MCF 10A (cell line): ENCODE measurements at places on chromosomes 3 and 15. TPM values are rescaled to one million over a fixed set of nuclear protein-coding genes. Genes with fewer than 3 reads are reported as not detected.
A peak's percentile ranks its signal among the peaks of the same experiment; 100 is the strongest.

The RAF1 gene
- total RNA-seq, result 75.5 and 76.8 TPM in 2 replicates

The IQCF5 gene
- not detected in 2 replicates for total RNA-seq

The AHSG gene
- total RNA-seq, result not detected in 2 replicates

The PIF1 gene
- 8.1 and 13.4 TPM in 2 replicates for total RNA-seq

The IGSF11 gene
- total RNA-seq, result not detected in 2 replicates

DNA sequence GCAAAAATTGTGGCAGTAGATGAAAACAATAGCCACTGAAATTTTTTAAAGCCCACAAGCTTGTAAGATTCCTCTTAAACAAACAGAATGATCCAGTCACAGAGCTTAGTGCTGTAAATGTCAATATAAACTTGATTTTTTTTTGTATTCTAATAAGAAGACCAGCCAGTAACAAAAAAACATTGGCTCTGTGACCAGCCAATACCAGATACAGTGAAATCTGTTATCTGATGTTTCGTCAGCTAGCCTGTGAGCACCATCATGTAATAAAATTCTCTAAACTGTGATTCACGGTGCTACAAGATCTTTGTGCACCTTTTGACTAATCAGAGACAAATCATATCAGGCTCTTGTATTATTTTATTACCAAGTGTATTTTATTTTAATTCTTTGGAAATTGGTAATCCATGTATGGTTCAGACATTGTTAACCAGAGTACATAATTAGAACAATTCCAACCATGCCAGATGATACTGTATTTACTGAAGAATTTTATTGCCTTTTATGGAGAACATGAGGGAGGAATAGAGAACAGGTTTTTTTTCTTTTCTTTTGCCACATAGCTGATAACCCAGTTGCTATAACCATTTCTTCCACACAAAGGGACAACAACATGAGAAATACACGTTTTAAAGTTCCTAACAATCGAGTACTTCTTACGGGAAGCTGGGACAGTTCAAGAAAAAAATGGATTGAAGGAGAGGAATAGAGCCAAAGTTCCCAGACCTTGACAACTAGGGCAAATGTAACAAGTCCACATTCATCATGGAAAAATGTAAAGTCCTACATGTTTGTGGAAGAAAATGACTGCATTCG, 71.9 kb downstream of the FILIP1L start:
- H3K36me3 ChIP-seq, result peaks cover 12% of the 10 kb centered on the region
- H3K27me3 ChIP-seq, result no peaks in the 10 kb centered on the region
- DNase-seq, result peak; percentile 68
- H3K4me3 ChIP-seq, result peak overlapping the region; percentile 29

- H3K36me3 ChIP-seq, result peaks cover 6% of the 10 kb centered on the region
- no peaks in the 10 kb centered on the region for H3K4me1 ChIP-seq
- peaks cover 10% of the 10 kb centered on the region for H3K27me3 ChIP-seq
- DNase-seq, result no peak
- H3K4me3 ChIP-seq, result no peak overlapping the region
Measured at GRCh38 chr3:58667229-58667628, 655 bp upstream of the FAM3D start.

- no peaks in the 10 kb centered on the region for H3K27me3 ChIP-seq
- H3K4me1 ChIP-seq, result peaks cover 23% of the 10 kb centered on the region
- no peak overlapping the region for H3K27ac ChIP-seq
- no peak overlapping the region for H3K4me3 ChIP-seq
- no peaks in the 10 kb centered on the region for H3K36me3 ChIP-seq
Measured at GRCh38 chr3:143309705-143310104, 190.1 kb downstream of the CHST2 start.

GRCh38 chr15:90956274-90957030, 1.8 kb downstream of the RCCD1 start:
- H3K27me3 ChIP-seq, result no peaks in the 10 kb centered on the region
- no peak overlapping the region for H3K27ac ChIP-seq
- peak; percentile 72 for DNase-seq
- H3K36me3 ChIP-seq, result peaks cover 34% of the 10 kb centered on the region
- peaks cover 10% of the 10 kb centered on the region for H3K4me1 ChIP-seq

DNA sequence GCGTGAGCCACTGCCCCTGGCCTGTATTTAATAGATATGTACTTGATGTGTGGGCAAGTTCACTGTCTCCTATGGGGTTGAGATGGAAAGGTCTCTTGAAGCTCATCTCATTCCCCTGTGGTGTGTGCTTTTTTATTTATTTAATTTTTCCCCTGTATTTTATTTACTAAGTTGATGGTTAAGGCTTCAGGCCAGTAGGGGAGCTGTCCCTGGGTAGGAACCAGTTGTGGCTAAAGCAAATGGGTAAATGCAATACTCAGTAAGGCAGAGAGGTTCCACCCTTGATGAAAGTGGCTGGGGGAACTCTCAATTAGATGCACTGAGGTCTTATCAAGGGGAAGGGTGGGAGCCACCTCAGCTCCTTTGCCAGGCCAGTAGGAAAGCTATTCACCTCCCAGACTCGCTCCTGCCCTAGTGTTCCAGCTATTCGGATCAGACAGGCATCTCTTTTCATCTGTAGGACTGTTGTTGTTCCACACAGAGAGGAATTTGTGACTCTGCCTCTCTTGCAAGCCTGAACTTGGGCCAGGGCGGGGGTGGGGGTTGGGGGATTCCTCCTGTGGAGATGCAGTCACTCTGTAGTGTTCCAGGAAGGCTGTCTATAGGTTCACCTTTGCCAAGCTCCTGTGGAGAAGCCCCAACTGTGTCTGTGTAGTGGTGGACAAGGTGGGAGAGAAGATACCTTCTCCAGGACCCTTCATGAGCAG, 26.1 kb downstream of the PCCB start:
- H3K36me3 ChIP-seq, result peaks cover 14% of the 10 kb centered on the region
- peaks cover 12% of the 10 kb centered on the region for H3K4me1 ChIP-seq
- H3K27me3 ChIP-seq, result no peaks in the 10 kb centered on the region
- no peak overlapping the region for H3K27ac ChIP-seq
- DNase-seq, result no peak

GRCh38 chr15:79185199-79185598, 94.6 kb upstream of the RASGRF1 start:
- no peak overlapping the region for H3K27ac ChIP-seq
- H3K4me3 ChIP-seq, result no peak overlapping the region
- H3K27me3 ChIP-seq, result no peaks in the 10 kb centered on the region
- H3K36me3 ChIP-seq, result no peaks in the 10 kb centered on the region
- H3K4me1 ChIP-seq, result no peaks in the 10 kb centered on the region

DNA sequence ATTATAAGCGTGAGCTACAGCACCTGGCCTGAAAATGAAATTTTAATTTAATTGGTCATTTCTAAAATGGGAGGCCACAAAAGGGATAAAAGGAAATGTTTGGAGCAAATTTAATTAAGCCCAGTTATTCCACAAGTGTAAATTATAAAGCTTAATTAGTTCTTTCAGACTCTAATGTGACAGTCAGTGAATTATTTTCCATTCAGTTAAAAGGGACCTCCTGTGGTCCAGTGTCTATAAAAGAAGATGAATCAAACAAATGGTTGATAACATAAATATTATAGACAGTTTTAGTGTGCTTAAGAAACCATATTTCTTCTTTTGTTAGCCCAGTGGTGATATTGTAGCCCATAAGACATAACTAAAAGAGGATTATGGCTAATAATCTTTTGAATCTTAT, 66.4 kb downstream of the CNOT10 start:
- no peak overlapping the region for H3K4me3 ChIP-seq
- no peak for DNase-seq
- no peak overlapping the region for H3K27ac ChIP-seq
- no peaks in the 10 kb centered on the region for H3K27me3 ChIP-seq

GRCh38 chr3:5140839-5141238, 18.7 kb downstream of the ARL8B start:
- no peak overlapping the region for H3K27ac ChIP-seq
- DNase-seq, result no peak
- peaks cover 16% of the 10 kb centered on the region for H3K36me3 ChIP-seq

- H3K4me3 ChIP-seq, result no peak overlapping the region
- H3K4me1 ChIP-seq, result peaks cover 7% of the 10 kb centered on the region
- peak; percentile 13 for DNase-seq
- H3K27me3 ChIP-seq, result no peaks in the 10 kb centered on the region
- H3K36me3 ChIP-seq, result peaks cover 52% of the 10 kb centered on the region
- no peak overlapping the region for H3K27ac ChIP-seq
Measured at GRCh38 chr15:85676342-85677098, 118.2 kb downstream of the KLHL25 start.

GRCh38 chr15:70504299-70504951, 258.9 kb downstream of the UACA start:
- H3K27ac ChIP-seq, result no peak overlapping the region
- peak; percentile 78 for DNase-seq
- H3K4me3 ChIP-seq, result no peak overlapping the region
- H3K36me3 ChIP-seq, result no peaks in the 10 kb centered on the region
- no peaks in the 10 kb centered on the region for H3K27me3 ChIP-seq
- H3K4me1 ChIP-seq, result peaks cover 46% of the 10 kb centered on the region

GRCh38 chr3:115423170-115423569, 200.1 kb upstream of the GAP43 start:
- no peaks in the 10 kb centered on the region for H3K4me1 ChIP-seq
- no peaks in the 10 kb centered on the region for H3K36me3 ChIP-seq
- no peaks in the 10 kb centered on the region for H3K27me3 ChIP-seq
- H3K4me3 ChIP-seq, result no peak overlapping the region
- DNase-seq, result peak; percentile 60
